ENCODE measurements at places on chromosomes 7 and 10. TPM values are rescaled to one million over a fixed set of nuclear protein-coding genes. Genes with fewer than 3 reads are reported as not detected.

CRHR2 gene
- not detected for total RNA-seq

ANKRD2 gene
- 0.95 TPM for total RNA-seq

ZNF511 gene
- total RNA-seq = 52.4 TPM

CDHR3 gene
- 2.0 TPM for total RNA-seq

HEPACAM2 gene
- not detected for total RNA-seq

SLC26A3 gene
- total RNA-seq = not detected

NKX2-3 gene
- not detected for total RNA-seq

PNLIPRP2 gene
- total RNA-seq = not detected

ELFN1 gene
- 1.5 TPM for total RNA-seq

DNA sequence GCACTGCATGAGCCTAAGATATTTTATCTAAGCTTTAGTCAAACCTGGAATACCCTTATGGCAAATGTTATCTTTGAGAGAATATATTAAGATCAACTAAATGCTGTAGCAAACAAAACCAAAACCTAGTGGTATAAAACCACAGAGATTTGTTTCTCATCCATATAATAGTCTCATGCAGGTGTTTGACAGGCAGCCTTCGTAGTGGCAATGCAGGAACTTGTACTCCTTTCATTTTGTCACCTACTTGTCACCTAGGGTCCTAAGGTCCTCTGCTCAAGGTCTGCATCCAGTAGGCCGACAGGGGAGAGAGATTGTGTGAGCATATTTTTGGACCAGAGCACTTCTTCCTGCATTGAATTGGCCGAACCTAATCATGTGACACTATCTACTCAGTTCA is 352.6 kb downstream of the GPR37 start:
- no peak for DNase-seq

DNA sequence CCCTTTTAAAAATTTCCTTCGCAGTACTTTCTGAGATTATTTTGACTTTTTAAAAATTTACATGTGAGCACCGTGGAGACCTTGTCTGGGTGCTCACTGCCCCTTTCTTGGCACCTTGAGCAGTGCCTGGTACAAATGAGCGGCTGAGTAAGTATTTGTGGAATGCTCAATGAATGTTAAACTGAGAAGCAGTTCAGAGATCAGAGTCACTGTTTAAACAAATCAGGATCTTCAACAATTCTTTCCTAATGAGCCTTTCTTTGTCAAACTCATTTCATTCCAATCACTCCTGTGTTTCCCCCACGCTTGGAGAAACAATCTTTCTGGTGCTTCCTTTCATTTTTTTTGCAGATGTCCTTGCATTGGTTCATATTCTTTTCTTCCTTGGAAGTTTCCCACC is 611.3 kb upstream of the GALNT17 start:
- no peak for DNase-seq

DNA sequence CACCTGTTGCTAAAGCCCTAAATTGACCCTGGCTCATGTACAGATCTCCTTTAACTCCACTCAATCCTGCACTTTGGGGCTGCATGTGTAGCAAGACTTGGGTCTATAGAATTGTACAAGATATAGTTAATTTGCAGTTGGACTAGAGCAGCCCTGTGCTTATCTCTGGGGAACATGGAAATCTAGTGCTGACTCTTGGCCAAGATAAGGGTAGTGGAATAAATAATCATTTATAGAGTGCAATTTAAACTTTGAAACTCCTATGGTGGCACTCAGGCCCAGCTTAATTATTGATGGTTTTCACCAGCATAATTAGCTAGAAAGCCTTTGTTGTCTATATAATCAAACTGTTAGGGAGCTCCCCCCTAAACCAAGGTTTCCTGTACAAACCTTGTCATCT is 39.2 kb upstream of the MBL2 start:
- DNase-seq = no peak

- DNase-seq = peak; percentile 33
Measured at GRCh38 chr10:69567920-69568319, 5.3 kb downstream of the NEUROG3 start.

DNA sequence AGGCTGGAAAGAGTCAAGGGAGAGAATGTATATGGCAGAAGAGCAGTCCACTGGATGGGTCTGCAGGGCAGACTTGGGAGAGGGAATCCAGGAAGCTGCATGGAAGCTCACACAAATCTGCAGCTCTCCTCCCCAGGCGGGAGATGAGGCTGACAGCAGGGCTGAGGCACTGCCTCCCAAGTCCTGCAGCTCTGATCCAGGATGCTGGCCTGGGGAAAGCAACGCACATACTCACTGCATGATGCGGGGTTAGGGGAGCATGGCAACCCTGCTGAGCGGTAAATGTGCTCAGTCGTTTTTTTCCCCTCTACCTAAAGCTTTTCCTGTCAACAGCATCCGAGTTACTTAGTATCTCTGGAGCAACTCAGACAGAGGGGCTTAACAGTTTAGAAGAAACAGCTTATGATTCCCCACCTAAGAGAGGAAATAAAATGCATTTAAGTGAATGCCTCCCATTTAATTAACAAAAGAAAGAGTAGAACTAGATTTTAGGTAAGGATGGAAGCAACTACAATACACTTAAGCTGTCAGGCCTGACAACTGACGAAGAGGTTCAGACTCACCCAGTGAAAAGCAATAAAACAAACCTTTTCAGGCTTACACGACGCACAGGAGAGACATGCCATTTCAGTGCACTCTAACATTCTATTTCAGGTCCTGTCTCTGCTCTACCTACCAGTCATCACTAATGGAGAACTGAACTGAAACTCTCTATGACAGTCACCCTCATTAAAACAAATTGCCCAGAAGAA is 37.0 kb downstream of the CHCHD3 start:
- no peak for DNase-seq

DNA sequence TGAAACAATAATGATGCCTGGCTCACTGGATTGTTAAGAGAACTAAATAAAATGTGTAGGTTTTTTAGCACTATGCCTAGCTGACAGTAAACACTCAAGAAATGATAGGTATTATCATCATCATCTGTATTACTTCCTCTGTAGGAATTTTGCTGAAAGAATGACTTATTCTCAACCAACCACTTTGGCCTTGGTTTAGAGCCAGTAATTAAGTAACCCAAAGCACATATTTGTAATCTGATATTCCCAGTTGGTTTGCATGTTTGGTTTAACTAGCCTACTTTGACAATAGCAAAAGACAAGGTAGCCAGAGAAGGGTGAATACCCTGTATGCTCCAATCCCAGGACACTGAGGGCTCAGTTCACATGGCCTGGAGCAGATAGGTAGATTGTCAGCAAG is 34.4 kb downstream of the BCAP29 start:
- peak; percentile 81 for DNase-seq

DNA sequence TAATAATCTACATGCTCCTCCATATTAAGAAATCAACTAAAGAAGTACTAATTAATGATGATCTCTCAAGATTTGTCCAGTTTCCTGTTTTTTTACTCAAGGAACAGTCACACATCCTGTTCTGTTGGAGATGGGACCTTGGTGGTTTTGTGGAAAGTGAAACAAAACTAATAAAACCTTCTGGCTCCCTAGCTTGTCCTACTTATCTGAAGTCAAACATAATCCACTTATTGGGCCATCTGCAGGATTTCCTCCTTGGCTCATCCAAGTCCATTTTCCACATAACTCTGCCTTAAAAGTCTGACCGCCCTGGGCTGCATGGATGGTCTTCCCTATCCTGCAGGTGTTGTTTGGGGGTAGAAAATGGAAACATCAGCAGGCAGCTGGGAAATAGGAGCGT is 39.4 kb upstream of the TARP start:
- DNase-seq = no peak

GRCh38 chr10:35089611-35090161 is 455 bp downstream of the CUL2 start:
- DNase-seq = no peak

All from HFFc6 (cell line).